Heart left ventricle (tissue), 16 donors: ENCODE measurements at places on chromosomes 7 and 10. TPM values are rescaled to one million over a fixed set of nuclear protein-coding genes. Genes with fewer than 3 reads are reported as not detected.

GRCh38 chr10:110324805-110325280 lies 20.1 kb upstream of the SMNDC1 start:
- no peak for DNase-seq
- no peak overlapping the region for H3K27ac ChIP-seq
- H3K4me3 ChIP-seq = no peak overlapping the region
- no peaks in the 10 kb centered on the region for H3K27me3 ChIP-seq
- H3K4me1 ChIP-seq = no peaks in the 10 kb centered on the region
- no peaks in the 10 kb centered on the region for H3K36me3 ChIP-seq

NXPH1 gene
- total RNA-seq = not detected

COL1A2 gene
- total RNA-seq = 251 TPM

HABP2 gene
- total RNA-seq = 0.23 TPM

RNF32 gene
- total RNA-seq = not detected

TBXAS1 gene
- total RNA-seq = 2.8 TPM

IGF2BP3 gene
- 2.2 TPM for total RNA-seq

DNA sequence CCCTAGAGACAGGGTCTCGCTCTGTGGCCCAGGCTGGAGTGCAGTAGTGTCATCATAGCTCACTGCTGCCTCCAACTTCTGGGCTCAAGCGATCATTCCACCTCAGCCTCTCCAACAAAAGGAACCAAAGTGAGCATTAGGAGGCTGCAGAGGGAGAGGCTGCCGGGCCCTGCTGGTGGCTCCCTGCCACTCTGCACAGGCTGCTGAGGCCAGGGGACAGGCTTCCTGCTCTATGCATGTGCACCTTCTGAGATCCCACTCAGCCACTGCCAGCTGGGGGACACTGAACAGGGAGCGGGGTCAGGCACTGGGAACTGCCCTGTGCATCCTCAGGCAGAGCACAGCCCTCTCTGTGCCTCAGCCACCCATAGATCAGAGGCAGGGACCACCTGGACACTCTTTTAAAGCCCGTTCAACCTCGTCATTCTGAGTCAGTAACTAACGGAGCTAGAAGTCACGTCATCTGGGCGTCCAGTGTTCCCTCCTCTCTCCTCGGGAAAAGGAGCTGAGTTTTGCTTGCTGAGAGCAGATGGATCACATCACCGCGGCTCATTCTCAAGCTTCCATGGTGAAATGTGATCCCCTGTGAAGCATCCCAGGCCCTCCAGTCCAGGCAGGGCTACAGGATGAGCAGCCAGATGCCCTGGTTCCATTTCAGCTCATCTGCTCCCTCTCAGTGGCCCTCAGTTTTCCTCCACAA lies 109.6 kb downstream of the MYL10 start:
- DNase-seq = no peak
- H3K4me3 ChIP-seq = no peak overlapping the region
- no peaks in the 10 kb centered on the region for H3K4me1 ChIP-seq

MTPN gene
- 84.7 TPM for total RNA-seq

WDR86 gene
- total RNA-seq = not detected

PPP1R17 gene
- 0.29 TPM for total RNA-seq

DNA sequence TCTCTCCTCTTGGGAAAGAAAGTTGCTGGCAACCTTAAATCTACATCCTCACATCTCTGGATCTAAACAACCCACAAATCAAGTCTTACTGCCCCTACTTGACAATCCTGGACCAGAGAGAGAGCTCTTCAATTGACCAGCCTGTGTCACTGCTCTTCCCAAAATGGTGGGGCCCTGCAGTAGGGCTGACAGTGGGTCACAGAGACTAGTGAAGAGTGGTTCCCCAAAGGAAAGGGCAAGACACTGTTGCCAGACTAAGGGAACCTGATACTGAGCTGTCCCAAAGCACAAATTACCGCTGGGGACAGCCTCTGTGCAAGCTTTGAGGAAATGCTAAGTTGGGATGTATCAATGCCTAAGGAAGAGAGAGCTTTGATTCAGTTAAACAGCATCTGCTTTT lies 4.5 kb upstream of the GPRIN2 start:
- H3K27ac ChIP-seq = no peak overlapping the region
- no peak overlapping the region for H3K4me3 ChIP-seq
- peak; percentile 4 for DNase-seq
- peaks cover 30% of the 10 kb centered on the region for H3K27me3 ChIP-seq
- peaks cover 4% of the 10 kb centered on the region for H3K4me1 ChIP-seq
